T-helper 17 cell (primary cell): ENCODE measurements at places on chromosomes 7 and 10.

DNA sequence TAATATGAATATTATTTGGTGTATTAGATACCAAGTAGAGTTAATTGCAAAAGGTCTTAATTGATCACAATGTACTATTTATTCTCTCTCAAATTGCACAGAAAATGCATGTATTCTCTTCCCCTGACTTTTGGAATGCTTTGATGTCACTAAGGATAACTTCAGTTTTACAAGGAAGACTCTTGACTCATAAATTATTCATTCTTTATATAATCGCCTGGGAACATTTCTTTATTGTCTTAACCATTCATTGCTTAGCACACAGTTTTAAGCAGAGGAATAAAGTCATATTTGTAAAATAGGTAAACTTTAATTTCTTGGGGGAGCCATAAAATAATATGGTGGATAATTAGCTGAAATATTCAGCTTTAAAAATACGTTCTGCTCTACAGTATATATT is 306.0 kb upstream of the TMEM229A start:
- no peak for DNase-seq

- no peak for DNase-seq
These were observed 7.4 kb downstream of the TMEM248 start for GRCh38 chr7:66928388-66928787.

DNA sequence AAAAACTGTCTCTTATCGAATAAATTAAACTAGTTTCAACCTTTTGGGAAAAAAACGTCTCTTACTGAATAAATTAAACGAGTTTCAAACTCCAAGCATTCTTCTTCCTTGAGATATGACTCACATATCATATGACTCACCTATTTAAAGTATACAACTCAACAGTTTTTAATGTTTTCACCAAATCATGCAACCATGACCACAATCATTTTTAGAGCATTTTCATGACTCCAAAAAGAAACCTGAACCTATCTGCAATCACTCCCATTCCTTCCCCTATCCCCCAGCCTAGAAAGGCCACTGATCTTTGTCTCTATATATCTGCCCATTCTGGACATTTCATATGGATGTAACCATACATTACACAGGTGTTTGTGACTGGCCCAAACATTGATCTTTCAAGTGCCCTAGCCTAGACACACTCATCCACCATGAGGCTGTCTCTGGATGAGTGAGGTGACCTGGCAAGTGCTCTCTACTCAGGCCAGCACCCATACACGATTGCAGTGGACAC is 115.3 kb downstream of the PIP4K2A start:
- DNase-seq: no peak

GRCh38 chr7:17062151-17063044 is 180.6 kb upstream of the AGR3 start:
- DNase-seq: no peak

DNA sequence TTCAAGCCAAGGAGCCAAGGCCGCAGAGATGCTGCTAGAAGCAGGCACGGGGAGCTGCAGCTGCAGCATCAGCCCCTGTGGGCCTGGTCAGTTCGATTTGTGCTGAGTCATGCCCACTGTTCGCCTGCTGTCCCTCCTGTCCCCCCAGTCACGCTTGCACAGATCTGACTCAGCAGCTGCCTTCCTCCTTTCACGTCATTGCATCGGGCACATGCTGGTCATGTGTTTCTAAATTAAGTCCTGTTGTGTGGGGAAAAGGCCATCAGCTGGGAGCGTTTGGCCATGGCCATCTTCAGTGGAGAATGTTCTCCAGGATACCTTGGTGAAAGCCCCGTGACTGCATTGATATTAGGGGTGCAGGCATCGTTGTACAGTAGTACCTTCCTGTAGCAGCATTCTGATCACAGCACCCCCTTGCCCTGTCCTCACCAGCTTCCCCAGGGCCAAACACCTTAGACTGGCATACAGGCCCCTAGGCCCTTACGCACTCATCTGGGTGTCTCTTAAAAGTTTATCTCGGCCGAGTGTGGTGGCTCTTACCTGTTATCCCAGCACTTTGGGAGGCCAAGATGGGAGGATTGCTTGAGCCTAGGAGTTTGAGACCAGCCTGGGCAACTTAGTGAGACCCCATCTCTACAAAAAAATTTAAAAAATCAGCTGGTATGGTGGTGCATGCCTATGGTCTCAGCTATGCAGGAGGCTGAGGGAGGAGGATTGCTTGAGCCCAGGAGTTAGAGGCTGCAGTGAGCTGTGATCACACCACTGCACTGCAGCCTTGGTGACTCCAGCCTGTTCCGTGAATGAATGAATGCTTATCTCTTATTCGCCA is 23.2 kb downstream of the POR start:
- no peak for DNase-seq
